SIG-M5 (cell line): ENCODE measurements at places on chromosomes 4 and X.

DNA sequence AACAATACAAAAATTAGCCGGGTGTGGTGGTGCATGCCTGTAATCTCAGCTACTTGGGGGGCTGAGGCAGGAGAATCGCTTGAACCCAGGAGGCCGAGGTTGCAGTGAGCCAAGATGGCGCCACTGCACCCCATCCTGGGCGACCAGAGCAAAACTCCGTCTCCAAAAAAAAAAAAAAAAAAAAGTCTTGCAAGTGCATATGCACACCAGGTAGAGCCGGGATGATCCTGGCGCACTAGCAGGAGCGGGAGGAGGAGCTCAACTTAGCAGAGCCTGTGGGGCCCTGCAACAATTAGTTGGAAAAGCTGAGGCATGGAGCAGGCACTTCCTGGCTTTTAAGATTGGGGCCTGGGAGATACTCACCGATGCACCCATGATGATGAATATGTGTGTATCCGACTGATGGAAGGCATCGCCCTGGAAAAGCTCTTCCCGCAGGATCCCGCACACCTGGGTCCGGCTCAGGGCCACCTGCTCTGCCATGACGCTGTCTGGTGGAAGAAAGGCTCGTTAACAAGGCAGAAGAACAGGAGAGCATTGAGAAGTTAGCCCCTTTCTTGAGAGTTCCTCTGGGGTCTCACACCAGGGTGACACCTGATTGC is 872 bp downstream of the G6PD start:
- no peak for DNase-seq

- DNase-seq, result no peak
These were observed 28.4 kb upstream of the CXCL8 start for GRCh38 chr4:73711989-73712388.

DNA sequence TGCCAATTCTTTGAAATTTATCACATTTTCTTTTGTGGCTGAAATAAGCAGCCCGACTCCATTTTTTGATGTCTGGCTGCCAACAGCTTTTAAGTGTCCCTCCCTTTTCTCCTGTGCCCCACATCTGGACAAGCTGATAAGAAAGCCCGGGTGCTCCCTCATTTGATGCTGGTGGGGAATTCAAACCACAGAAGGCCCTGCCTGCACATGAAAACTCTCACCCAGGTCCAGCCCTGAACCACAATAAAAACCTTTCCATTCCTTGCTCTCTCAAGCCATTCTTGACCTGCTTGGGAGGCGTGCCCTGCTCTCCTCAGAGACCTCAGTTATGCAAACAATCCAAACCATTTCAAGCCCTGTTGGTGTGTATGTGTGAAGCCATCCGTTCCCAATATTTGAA is 93.9 kb downstream of the FAM53A start:
- no peak for DNase-seq

DNA sequence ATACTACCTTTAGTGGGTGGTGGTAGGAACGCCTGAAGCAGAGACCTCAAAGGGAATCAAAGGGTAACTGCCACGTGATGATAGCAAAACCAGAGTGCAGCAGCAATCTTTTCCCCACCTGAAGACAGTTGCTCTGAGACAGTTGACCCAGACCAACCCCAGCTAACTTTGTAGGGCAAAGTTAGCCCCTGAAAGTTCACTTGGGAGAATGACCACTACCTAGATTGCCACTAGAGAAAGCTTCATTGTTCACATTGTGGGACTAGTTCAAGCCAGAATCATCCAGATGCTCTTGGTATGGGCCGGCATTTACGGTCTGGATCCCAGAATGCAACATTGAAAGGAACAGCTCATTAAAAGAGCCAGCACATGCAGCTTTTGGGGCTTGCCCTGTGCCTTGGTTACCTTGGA is 4.1 kb downstream of the SEPTIN6 start:
- no peak for DNase-seq

DNA sequence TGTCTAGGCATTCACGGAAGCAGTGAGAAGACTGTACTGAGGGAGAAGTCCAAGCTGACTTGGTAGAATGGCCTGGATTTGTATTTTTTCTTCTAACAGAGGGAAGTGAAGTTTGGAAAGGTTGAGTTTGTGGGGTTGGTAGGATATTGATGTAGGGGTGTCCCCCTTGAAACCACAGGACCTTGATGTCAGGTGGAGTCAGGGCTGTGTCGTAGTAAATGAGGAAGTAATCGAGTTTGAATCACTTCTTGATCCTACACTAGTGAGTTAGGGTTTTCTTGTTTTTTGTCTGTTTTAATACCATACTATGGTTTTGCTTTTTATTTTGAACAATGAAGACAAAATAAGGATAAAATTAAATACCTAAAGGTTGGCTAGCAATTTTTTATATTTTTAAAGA is 30.1 kb upstream of the ANAPC4 start:
- no peak for DNase-seq

DNA sequence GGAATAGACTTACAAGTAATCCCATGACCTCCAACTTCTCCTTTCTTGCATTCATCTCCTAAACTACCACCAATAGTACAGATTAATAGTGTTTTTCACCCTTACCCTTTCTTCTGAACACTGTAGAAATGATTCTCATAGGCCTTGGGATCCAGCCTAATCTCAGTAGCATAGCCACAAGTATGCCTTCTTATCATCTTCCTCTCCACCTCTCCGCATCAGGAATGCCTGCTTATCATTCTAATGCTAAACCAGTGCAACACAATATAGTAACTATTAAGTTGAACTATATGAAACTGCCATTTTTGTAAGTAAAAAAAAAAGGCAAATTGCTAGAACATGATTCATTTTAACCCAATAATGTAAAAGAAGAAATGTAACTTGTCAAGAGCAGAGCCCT is 79.5 kb upstream of the IL2 start:
- no peak for DNase-seq

DNA sequence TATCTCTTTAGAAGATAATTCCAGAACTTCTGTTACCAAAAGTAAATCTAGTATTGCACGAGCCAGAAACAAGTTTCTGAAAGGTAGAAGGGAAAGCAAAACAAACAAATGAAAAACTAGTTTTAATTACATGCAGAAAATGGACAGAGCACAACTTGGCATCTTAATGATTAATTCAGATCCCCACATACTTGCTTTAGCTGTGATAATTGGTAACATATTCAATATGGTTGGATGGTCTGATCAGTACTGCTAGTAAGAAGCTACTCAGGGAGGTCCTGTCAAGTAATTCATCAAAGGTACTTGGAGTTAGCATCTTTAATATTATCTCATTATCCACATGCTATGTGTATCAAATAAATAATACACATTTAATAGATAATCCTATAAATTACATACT is 204.3 kb downstream of the TRAM1L1 start:
- DNase-seq, result no peak
